ENCODE measurements at places on chromosomes 16 and 17. TPM values are rescaled to one million over a fixed set of nuclear protein-coding genes. Genes with fewer than 3 reads are reported as not detected.

DNA sequence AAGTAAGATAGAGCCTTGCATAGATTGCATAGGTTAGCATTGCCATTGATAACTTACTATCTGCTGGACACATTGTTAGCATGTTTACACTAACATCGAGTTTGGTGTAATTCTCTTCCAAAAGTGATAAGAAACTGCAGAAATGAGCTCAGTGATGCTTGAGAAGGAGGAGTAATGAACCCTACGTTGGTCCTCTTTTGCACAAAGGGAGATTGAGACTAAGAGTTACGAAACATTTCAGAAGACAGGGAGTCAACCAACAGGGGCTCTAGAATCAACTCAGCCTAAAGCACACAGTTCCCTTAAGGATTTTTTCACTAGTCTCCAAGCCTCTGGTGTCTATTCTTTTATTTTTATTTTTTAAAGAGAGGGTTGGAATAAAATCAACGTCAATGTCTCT lies 6.8 kb downstream of the CCL7 start:
- DNase-seq, result no peak

DNA sequence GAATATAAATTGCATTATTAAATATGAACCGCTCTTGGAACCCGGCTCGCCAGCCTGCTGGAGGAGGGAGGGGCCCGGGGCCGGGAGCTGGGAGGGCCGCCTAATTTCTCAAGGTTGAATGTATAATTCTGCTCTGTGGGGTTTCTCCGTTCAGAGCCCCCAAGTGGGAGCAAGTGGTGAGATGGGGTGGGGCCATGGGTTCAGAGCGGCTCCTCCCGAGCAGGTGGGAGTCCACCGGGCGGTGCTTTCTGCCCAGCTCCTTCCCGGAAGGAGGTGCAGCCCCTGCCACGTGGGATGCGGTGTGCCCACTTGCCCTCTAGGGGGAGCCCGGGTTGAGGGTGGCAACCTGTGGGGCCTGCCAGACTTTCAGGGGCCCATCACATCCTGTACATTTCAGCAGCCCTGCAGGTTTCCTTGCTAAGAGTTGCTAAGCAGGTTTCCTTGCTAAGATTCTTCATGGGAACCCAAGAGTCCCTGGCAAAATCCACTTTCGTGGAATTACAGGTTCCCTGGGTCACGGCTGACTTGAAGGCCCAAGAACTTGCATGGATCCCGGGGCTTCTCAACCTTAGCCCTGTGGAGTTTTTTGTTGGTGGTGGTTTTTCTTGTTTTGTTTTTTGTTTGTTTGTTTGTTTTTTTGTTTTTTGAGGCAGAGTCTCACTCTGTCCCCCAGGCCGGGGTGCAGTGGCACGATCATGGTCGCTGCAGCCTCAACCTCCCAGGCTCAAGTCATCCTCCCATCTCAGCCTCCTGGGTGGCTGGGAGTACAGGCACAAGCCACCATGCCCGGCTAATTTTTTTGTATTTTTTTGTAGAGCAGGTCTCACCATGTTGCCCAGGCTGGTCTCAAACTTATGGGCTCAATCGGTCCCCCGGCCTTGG lies 196.7 kb upstream of the GSE1 start:
- no peak for DNase-seq

GRCh38 chr17:70599198-70599597 lies 429.9 kb downstream of the KCNJ2 start:
- no peak for DNase-seq

DNA sequence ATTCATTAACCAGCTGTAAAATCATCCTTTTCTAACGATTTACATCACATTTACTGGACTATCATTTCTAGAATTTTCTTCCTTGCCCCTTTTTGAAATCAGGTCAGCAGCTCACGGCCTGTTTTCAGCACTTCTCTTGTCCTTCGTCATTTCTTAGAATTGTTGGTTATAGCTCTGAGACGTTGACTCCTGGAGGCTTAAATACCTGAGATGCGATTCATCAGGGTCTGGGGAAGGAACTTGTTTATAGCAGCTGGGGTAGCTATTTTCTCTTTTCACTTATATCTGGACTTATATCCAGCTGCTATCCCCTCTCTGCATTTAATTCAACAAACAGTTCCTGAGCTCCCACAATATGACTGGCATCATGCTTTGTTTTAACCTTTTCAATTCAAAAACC lies 338.7 kb upstream of the TNRC6C start:
- no peak for DNase-seq

DNA sequence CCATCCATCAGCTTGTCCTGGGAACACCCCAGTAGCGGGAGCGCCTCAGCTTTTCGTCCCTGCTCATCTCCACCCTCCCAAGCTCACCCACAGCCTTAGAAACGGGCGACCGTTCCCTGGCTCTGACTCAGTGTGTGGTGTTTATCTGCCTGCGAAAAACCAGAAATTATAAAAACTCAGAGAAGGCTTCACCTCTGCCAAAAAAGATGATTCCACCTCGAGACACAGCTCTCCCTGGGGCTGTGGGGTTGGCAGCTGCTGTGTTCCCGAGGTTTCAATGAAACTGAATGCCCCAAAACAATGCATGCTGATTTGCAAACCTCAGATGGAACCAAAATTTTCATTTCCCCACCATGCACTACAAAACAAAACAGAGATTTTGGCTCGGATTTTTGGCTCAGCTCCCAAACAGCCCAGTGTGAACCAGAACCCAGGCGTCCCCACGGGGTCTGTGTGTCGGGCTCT lies 62.4 kb upstream of the MED9 start:
- DNase-seq, result no peak

DNA sequence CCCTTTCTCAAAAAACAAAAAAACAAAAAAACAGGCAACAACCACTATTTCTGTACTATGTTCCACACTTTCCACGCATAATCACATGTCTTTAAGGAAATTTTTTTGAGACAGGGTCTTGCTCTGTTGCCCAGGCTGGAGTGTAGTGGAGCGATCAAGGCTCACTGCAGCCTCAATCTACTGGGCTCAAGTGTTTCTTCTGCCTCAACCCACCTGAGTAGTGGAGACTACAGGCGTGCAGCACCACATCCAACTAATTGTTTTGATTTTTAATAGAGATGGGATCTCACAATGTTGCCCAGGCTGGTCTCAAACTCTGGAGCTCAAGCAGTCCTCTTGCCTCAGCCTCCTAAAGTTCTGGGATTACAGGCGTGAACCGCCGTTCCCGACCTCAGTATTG lies 52.6 kb upstream of the BPTF start:
- no peak for DNase-seq

DNA sequence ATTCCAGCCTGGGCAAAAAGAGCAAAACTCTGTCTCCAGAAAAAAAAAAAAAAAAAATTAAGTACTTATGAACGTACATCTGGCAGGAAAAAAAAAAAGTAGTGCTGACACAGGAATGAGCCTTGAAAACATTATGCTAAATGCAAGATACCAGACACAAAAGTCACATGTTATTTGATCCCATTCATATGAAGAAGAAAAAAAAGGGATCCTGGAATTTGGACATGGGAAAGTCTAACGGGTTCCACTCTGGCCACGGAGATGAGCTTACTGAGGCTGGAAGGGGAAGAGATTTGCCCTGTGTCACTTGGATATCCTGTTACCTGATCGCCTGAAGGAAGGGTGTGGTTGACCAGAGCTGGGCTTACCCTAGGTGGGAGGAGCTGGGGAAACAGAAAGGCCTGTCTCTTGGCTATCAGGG lies 251.9 kb downstream of the PARN start:
- no peak for DNase-seq

- DNase-seq, result no peak
Measured at GRCh38 chr16:11149011-11149616, 106.9 kb downstream of the SOCS1 start.

DNA sequence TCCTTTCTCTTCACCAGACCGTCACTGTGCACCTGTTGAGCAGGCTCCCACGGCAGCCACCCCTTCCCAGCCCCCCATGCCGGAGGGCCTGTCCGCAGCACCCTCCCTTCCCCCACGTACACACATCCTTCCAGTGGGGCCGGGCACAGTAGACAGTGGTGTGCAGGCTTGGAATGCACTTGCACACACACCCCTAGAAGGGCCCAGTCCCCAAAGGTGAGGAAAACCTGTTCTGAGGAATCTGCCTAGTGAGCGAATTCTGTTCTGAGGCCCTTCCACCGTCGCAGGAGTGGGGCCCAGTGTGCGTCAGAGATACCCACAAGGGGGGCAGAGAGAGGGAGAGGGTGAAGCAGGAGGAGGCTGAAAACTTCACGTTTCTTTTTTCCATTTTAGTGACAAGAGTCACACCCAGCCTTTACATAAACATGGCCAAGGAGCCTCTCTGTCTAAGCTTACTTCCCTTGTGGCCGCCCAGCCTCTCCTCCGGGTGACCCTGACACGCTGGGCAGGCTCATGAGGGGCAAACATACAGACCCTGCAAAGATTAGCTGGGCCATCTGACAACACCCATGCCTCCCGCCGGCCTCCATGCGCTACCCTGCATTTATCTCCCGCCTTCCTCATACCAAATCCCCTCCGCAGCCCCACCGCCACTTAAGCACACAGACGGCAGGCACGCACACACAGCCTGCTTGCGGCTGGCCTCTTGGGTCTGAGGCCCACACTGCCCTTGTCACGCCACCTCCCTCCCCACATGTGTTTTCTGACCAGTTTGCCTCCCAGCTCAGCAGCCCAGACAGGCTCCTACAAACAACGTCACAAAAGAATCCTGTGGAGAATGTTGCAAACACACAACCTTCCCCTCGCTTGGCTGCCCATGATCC lies 1.8 kb downstream of the ZBTB4 start:
- no peak for DNase-seq

- no peak for DNase-seq
Measured at GRCh38 chr17:73630965-73631595, 13.2 kb downstream of the SDK2 start.

GRCh38 chr16:65624666-65625065 lies 502.8 kb upstream of the CDH11 start:
- no peak for DNase-seq

- no peak for DNase-seq
Measured at GRCh38 chr16:13298666-13299065, 397.3 kb downstream of the SHISA9 start.

DNA sequence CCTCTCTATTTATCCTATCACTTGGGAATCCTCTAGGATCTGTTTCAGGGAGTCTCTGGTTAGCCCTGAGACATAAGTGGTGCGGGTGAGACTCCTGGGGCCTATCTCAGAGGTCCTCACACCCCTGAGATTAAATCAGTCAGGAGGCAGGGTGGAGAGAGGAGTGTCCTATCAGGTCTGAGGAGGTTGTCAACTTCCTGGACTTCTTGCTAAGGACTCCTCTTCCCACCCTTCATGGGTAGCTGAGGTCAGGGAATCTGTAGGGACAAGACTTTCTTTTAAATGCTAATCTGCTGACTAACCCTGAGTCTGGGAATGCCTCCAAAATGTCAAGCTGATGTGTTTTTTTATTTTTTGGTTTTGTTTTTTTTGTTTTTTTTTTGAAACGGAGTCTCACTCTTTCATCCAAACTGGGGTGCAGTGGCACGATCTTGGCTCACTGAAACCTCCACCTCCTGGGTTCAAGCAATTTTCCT lies 6.6 kb upstream of the ARMC5 start:
- no peak for DNase-seq

GRCh38 chr16:27849621-27850020 lies 213.9 kb downstream of the GSG1L start:
- no peak for DNase-seq

DNA sequence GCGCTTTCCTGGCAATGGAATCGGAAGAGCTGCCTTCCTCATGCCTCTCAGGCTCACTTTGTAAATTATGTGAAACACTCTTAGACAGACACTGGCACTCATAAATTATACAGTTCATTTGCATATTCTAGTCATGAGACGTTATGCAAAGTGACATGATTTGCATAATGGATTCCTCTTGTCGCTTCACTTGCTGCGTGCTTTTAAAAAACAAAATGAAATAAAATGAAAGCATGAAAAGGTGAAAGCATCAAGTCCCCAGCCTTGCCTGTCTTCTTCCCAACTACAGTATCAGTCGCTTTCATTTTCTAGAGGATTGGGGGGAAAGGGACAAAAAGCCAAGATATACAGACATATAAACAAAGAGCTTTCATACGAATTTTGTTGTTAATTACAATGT lies 252.8 kb upstream of the PMFBP1 start:
- DNase-seq, result no peak

DNA sequence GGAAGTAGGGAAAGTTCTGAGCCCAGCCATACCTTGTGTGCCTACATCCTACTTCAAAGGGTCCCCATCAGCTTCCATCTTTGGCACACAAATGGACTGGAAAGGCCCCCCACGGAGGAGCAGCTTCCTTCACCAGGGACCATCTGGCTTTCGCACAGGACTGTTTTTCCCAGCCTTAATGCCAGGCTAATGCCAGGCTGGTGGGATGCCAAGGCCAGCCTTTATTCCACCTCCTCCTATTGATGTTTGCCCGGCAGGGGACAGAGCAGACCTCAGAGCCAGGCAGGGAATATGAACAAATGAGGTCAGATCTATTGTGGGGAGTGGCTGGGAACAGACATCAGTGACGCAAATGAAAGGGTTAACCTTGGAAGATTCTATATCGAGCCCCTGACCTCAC lies 5.7 kb downstream of the GPR179 start:
- no peak for DNase-seq

GRCh38 chr16:71514476-71514875 lies 11.8 kb upstream of the CHST4 start:
- no peak for DNase-seq

- DNase-seq, result no peak
Measured at GRCh38 chr17:45908935-45909334, 14.6 kb downstream of the MAPT start.

DNA sequence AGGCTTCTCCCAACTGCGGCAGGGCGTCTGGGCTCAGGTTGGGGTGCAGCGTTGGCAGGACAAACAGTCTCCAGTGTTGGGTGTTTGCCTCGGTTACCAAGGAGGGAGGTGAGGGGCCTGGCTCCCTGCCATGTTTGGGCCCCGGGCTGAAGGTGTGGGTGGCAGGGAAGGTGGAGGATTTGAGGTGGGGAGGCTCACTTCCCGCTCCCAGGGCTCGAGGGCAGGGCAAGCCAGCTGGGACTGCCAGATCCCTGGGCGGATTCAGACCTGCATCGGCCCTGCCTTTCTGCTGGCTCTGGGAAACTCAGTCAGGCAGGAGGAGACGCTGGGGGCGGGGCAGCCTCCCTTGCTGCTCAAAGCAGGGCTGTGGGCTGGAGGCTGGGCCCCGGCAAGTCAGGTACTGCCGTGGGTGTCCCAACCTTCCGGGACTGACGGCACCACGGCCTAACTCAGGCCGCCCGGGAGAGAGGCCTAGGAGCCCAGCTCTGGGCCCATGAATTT lies 31.3 kb upstream of the KRT17 start:
- no peak for DNase-seq

DNA sequence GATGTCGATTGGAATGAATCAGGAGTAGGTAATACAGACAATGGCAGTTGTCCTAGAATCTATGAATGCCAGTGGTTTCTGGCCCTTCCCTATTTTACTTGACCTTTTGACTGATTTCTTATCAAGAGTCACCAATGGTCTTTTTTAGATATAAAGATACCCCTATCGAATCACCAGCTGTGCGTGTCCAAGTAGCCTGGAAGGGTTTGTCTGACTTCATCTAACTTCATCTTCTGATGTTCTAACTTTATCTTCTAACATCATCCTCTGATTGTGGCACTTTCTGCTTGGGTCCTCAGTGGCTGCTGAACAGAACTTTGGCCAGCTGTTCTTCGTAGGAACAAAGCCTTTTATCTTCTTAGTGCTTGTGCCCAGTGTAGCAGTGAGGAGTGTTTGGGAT lies 129.7 kb downstream of the MSI2 start:
- no peak for DNase-seq

GRCh38 chr17:45990886-45991285 lies 8.2 kb upstream of the STH start:
- no peak for DNase-seq

The ABCC12 gene
- polyA plus RNA-seq, result 0.10 TPM

The USH1G gene
- polyA plus RNA-seq, result not detected

The CD300H gene
- not detected for polyA plus RNA-seq

The MT3 gene
- polyA plus RNA-seq, result 8.7 TPM

The ABI3 gene
- 6.7 TPM for polyA plus RNA-seq

The MYO19 gene
- polyA plus RNA-seq, result 36.4 TPM

Data from hindlimb muscle (tissue), 1 donor.